Aorta (tissue), 5 donors: ENCODE measurements at places on chromosomes 1 and 21. TPM values are rescaled to one million over a fixed set of nuclear protein-coding genes. Genes with fewer than 3 reads are reported as not detected.
A peak's percentile ranks its signal among the peaks of the same experiment; 100 is the strongest.

RHBG gene
- total RNA-seq = not detected

GRCh38 chr1:236618507-236618906 is 14.2 kb upstream of the HEATR1 start:
- no peak overlapping the region for H3K27ac ChIP-seq
- H3K36me3 ChIP-seq = no peaks in the 10 kb centered on the region
- no peak for DNase-seq
- H3K4me3 ChIP-seq = no peak overlapping the region

DNA sequence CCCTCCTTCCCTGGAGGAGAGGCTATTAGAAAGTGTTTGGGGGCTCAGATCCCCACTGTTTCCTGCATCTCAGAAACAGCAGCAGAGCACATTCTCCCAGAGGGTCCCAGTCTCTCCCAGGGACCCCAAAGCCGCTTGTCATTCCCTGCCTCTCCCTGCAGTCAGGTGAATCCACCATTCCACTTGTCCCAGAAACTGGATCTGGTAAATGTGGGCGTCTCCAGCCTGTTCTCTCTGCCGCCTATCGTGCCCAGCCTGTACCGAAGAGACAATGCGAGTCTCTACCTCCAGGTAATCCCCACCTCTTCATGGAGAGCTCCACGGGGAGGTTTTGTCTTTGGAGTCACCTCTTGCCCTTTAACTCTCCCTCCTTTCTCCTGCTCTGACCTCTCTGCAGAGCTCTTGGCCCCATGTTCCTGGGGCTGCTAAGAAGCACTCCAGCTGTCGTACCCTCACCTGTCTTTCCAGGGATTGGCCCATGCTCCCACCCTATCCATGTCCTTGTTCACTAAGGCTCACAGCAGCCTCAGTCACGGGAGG is 26.9 kb downstream of the INAVA start:
- H3K27ac ChIP-seq = no peak overlapping the region
- no peaks in the 10 kb centered on the region for H3K4me1 ChIP-seq
- no peaks in the 10 kb centered on the region for H3K36me3 ChIP-seq
- no peak for DNase-seq

GRCh38 chr1:8070381-8070811 is 44.3 kb upstream of the ERRFI1 start:
- no peak for DNase-seq
- H3K4me1 ChIP-seq = no peaks in the 10 kb centered on the region
- no peaks in the 10 kb centered on the region for H3K27me3 ChIP-seq
- no peaks in the 10 kb centered on the region for H3K36me3 ChIP-seq
- no peak overlapping the region for H3K4me3 ChIP-seq

DNA sequence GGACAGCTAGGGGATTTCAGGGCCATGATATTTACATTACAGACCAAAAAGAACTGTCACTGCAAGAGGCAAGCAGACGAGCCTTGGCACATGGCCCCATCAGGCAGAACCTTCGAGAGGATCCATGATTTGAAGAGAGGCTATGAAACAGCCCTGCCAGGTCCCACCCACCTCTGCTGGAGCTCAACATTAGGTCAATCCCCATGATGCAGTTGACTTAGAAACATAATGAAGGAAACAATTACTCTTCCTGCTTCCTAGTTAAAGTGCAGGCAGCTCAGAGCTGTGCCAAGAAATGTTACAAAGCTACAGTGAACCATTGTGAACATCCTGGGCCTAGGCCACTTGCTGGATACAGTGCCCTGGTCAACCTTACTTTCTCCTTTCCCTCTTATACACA is 41.7 kb upstream of the PTCH2 start:
- H3K4me1 ChIP-seq = no peaks in the 10 kb centered on the region
- no peaks in the 10 kb centered on the region for H3K27me3 ChIP-seq
- H3K4me3 ChIP-seq = no peak overlapping the region
- DNase-seq = no peak
- H3K36me3 ChIP-seq = no peaks in the 10 kb centered on the region

DNA sequence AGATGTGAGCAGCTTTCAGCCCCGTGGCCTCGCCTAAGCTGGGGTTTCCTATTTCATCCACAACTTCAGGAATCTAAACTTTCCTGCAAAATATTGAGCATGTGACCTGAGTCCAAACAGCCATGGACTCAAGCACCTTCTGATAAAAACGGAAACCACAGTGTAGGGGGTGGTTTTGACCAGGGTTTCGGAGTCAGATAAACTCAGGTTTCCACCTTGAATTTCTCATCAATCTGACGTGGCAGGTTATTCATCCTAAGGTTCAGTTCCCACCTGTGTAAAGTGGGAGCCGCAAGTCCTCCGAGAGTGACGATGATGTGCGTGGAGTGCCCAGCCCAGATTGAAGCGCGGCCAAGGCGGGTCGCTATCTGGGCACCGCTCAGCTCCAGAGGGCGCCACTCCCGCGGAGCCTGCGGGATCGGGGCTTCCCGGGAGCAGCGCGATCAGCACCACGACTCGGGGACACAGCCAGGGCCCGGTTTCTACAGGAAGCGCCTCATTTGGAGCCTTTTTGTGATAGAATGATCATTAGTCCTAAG is 871 bp upstream of the ETS2 start:
- peak overlapping the region; percentile 25 for H3K4me3 ChIP-seq
- DNase-seq = peak; percentile 94
- no peaks in the 10 kb centered on the region for H3K27me3 ChIP-seq
- peak overlapping the region; percentile 91 for H3K27ac ChIP-seq
- H3K4me1 ChIP-seq = peaks cover 4% of the 10 kb centered on the region

GRCh38 chr1:108016451-108016920 is 51.5 kb upstream of the VAV3 start:
- no peaks in the 10 kb centered on the region for H3K27me3 ChIP-seq
- no peaks in the 10 kb centered on the region for H3K4me1 ChIP-seq
- H3K4me3 ChIP-seq = no peak overlapping the region
- no peaks in the 10 kb centered on the region for H3K36me3 ChIP-seq
- no peak overlapping the region for H3K27ac ChIP-seq

- no peaks in the 10 kb centered on the region for H3K4me1 ChIP-seq
- no peaks in the 10 kb centered on the region for H3K27me3 ChIP-seq
- no peaks in the 10 kb centered on the region for H3K36me3 ChIP-seq
These were observed 56.2 kb upstream of the GNG12 start for GRCh38 chr1:67889466-67889865.

- no peaks in the 10 kb centered on the region for H3K27me3 ChIP-seq
- peak; percentile 80 for DNase-seq
- H3K27ac ChIP-seq = no peak overlapping the region
- no peak overlapping the region for H3K4me3 ChIP-seq
- no peaks in the 10 kb centered on the region for H3K4me1 ChIP-seq
- no peaks in the 10 kb centered on the region for H3K36me3 ChIP-seq
These were observed 71.6 kb downstream of the SH3BGR start for GRCh38 chr21:39523399-39523798.

GRCh38 chr1:202163281-202164270 is 3.2 kb upstream of the PTPN7 start:
- no peaks in the 10 kb centered on the region for H3K36me3 ChIP-seq
- H3K4me3 ChIP-seq = no peak overlapping the region
- no peak overlapping the region for H3K27ac ChIP-seq
- no peaks in the 10 kb centered on the region for H3K27me3 ChIP-seq
- no peak for DNase-seq

- no peak overlapping the region for H3K27ac ChIP-seq
- DNase-seq = no peak
- no peaks in the 10 kb centered on the region for H3K36me3 ChIP-seq
These were observed 1352.0 kb upstream of the B3GALT2 start for GRCh38 chr1:194538453-194538852.

GRCh38 chr1:65425006-65425405 is 4.5 kb downstream of the LEPR start:
- no peak overlapping the region for H3K4me3 ChIP-seq
- no peak for DNase-seq
- H3K27me3 ChIP-seq = no peaks in the 10 kb centered on the region
- peaks cover 1% of the 10 kb centered on the region for H3K4me1 ChIP-seq
